Left cardiac atrium (tissue), 4 donors: ENCODE measurements at places on chromosomes 12 and 14. TPM values are rescaled to one million over a fixed set of nuclear protein-coding genes. Genes with fewer than 3 reads are reported as not detected.

Gene SLC2A3
- 33.5 TPM for total RNA-seq

Gene SELPLG
- 4.5 TPM for total RNA-seq

Gene SBNO1
- total RNA-seq = 26.1 TPM

Gene TESPA1
- total RNA-seq = 0.74 TPM

Gene CCDC177
- total RNA-seq = not detected

Gene TOMM20L
- total RNA-seq = not detected

Gene PCNX4
- 37.8 TPM for total RNA-seq

Gene NFATC4
- 30.9 TPM for total RNA-seq

Gene GLI1
- 0.97 TPM for total RNA-seq

Gene MGST1
- total RNA-seq = 341 TPM

Gene TEAD4
- 16.9 TPM for total RNA-seq

Gene CDCA4
- 3.2 TPM for total RNA-seq

Gene PTCSC3
- total RNA-seq = not detected

Gene ESRRB
- 5.5 TPM for total RNA-seq

Gene DBX2
- 0.50 TPM for total RNA-seq

Gene MLEC
- 173 TPM for total RNA-seq

Gene OTX2
- total RNA-seq = not detected

Gene SRGAP1
- total RNA-seq = 5.5 TPM

Gene DPPA3
- total RNA-seq = not detected

Gene TAS2R8
- total RNA-seq = 0.26 TPM

Gene ATXN7L3B
- 22.5 TPM for total RNA-seq

Gene PMEL
- 0.65 TPM for total RNA-seq

Gene SPTB
- 63.6 TPM for total RNA-seq

Gene RNASE7
- total RNA-seq = not detected

Gene DHRS2
- total RNA-seq = not detected

Gene OR4E2
- not detected for total RNA-seq

Gene OVCH1
- 0.29 TPM for total RNA-seq
